Substantia nigra (tissue), 51 donors: ENCODE measurements at places on chromosomes 2 and 18.

DNA sequence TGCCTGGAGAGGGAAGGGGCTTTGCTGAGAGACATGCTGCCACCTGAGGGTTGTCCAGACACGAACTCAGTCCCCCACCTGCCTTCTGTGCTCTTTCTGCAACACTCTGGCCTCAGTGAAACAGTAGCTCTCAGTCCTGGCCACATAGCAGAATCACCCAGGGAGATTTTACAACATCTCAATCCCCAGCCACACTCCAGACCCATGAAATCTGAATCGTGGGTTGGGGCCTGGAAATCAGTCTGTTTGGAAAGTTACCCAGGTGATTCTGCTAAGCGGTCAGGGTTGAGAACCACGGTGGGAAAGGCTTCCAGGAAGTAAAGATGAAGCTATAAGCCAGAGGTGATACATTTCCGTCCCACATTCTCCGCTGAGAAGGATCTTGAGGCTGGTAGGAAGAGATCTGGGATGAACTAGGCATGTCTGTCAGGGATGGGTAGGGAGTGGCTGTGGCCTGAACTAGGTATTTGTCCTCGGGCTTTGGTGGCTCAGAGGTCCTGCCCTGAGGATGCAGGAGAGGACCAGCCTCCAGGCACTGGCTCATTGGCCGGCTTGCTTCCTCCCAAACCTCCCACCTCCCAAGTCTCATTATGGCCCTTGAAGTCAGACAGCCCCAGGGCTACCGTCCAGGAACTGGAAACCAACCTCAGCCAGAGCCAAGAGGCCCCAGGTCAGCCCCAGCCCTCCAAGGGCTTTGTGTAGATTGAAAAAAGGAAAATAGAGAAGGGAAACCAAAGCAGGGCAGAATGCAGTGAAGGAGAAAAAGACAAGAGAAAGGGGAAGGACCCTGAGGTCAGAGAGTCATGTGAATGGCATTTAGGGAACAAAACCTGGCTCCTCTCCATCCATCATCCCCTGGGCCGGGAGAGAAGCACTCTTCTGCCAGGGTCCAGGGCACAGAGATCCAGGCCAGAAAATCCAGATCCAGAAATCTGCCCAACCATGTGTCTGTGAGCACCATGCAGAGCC, 119.6 kb downstream of the ZFP36L2 start:
- DNase-seq = peak; percentile 58

GRCh38 chr2:238506371-238507068, 79.8 kb downstream of the ASB1 start:
- no peak for DNase-seq

GRCh38 chr2:118609138-118609537, 238.3 kb downstream of the EN1 start:
- no peak for DNase-seq

DNA sequence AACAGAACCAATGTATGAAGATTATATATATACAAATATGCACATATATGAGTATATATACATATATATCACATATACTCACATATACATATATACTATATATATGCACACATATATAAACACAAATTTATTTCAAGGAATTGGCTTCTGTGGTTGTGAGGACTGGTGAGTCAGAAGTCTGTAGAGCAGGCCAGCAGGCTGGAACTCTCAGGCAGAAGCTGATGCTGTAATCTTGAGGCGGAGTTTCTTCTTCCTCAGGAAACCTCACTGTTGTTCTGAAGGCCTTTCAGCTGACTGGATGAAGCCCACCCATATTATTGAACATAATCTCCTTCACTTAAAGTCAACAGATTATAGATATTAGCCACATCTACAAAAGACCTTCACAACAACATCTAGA, 143.9 kb upstream of the CREB1 start:
- no peak for DNase-seq

DNA sequence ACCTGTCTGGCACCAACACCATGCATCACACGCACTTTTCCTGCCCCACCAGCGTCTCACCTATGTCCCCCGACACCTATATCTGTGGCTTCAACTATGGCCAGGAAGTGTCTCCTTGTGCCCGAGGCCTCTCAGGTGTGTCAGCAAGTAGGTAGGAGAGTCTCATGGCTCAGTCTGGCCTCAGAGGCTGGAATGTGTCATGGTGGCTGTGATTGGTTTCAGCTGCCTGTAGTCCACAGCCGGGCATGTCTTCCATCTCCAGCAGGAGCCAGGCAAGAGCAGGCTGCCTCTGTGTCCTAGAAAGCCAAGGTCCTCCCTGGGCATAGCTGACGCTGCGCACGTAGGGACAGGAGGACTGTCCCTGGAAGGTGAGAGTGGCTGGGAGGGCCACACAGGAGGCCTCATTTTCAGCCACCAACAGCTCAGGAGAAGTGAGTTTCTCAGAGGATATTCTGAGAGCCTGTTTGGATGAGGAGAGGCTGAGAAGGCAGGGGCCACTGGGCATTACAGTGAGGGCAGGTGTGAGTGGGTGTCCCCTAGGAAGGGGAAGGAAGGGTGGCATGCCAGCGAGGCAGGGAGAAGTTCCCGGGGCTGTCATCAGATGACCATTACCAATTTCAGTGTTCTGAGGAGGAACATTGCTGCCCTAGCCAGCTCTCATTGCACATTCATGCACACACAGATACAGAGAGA, 47.2 kb downstream of the SDC1 start:
- no peak for DNase-seq

DNA sequence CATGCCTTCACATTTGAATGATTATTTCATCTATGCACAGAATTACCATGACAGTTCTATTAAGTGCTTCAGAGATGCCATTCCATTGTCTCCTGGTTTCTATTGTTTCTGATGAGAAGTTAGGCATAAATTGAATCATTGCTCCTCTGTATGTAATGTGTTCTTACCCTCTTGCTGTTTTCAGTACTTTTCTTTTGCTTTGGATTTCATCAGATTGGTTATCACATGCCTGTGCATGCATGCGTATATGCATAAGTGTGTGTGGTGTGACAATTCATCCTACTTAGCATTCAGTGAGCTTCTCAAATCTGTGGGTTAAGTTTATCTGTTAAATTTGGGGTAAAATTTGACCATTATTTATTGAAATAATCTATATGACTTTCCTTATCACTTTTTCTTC, 263.3 kb upstream of the RND3 start:
- no peak for DNase-seq

- DNase-seq = no peak
Observed at GRCh38 chr2:119517433-119517832, 6.8 kb downstream of the SCTR start.

DNA sequence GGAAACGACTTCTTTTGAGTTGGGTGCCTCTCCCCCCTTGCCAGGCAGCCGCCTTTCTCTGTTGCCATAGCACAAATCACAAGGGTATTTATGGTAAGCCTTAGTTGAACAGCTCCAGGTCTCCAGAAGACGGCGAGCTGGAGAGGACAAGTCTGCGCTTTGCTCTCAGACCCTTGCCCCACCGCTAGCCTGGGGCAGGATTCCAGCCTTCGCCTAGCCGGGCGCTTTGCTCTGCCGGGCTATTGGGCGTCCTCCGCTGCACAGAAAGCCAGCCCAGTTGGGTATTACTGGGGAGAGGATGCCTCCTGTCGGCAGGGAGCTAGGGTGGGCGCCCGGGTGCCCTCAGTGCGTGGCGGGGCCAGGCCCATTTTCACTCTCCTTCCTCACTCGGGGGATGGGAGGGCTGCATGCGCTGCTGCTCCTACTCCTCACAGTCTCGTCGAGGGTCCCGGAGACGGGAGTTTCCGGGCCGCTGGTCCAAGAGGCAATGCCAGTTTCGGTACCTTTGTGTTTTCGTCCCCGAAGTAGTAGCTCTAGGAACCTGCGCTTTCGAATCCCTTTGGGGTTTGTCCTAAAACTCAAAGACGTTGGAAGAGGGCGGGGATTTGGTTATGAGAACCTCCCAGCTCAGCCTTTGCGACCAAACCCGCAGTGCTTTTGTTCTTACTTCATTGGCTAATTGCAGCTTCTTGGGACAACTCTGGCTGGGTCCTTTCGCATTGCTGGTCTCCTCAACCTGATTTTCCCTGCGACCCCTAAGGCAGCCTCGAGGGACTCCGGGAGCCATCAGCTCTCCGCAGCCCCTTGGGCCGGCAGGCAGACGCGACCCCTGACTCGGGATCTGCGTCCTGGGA, 3.6 kb upstream of the DLX2 start:
- DNase-seq = no peak

DNA sequence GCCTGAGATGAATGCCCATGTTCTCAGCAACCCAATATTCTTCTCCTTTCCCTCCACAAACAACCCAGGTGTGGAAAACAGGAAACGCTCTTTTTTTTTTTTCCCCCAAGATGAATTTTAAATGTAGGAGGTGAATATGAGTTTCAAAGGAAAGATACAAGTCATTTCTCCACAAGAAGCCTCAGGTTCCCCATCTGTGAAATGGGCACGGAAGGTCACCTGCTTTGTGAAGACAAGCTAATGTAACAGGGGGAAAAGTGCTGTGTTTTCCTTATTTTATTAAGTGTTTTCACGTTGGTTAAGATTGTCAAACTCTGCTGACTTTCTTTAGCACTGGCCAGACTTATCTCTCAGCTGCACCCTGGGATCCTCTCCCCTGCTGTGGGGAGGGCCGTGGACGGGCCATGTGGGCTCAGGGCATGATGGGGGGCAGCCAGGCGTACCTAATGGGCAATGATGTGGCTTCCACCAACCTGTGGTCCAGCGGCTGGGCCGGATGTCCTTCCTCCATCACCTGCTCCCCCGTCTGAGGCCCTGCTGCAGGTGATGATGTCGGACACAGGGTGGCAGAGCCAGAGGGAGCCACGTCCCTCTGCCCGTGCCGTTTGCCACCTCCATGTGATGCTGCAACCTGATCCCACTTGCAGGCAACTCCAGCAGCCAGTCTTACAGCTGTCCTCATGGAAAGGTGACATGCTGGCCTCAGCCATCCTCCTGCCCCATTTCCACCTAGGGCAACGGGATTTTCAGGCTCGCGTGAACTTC, 130.0 kb upstream of the PXDN start:
- DNase-seq = no peak

- DNase-seq = no peak
Observed at GRCh38 chr2:74747411-74748080, 86.4 kb upstream of the HK2 start.

- DNase-seq = no peak
Observed at GRCh38 chr2:181805228-181806038, 86.1 kb upstream of the ITPRID2 start.

DNA sequence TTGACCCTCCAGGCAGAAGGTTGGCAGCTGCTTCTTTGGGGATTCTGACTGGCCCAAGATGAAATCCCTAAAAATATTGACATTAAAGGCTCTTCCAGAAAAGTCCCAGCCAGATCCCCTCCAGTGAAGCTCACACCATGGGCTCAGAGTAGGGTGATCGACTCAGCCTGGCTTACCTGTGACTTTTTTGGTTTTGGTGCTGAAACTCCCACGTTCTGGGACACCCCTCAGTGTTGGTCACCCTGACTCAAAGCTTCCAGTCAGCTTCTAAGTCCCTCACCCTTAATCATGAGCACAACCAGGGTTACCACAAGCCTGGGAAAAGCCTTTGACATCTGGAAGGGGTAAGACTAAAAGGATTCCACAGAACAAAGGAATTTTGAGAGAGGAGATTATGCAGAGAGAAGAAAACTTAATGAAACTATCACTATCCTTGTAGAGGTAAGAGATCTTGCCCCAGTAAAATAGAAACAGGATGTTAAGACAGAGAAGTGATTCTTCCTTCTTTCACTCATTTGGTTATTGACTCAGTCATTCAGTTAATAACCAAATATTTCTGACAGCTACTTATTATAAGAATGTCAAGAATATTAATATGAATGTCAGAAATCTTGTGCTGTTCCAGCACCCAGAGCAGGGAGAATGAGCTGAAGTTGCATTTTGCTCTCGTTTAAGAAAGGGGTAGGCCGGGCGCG, 66.8 kb upstream of the SEC11C start:
- no peak for DNase-seq

DNA sequence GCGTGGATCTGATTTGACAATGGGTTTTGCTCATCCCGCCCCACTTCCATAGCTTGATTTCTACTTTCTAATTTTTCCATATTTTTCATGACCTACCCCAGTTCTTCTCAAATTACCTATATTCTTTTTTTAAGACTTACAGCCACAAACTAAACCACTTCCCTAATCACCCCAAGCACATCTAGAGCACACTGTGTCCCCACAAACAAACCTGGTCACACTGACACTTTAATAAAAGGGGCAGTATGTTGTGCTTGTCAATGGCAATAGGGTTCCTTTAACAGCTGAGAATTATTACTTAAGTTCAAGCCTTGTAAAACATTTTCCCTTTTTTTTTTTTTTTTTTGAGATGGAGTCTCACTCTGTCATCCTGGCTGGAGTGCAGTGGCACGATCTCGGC, 47.1 kb downstream of the MREG start:
- no peak for DNase-seq

DNA sequence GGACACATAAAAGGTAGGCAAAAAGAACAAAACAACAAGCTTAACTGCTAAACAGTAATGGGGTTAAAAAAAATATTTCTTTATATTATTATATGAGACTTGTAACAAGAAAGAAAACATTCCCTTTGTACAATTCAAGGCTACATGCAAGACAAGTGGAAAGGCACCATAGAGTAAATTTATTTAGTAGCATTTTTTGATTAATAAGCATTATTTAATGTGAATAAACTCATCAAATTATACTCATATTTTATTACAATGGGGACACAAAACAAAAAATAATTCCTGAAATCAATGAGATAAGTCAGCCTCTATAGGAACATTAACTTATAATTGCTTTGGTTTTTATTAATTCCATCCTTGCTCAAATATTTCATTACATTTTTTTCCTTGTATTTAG, 809.2 kb downstream of the ERBB4 start:
- no peak for DNase-seq

DNA sequence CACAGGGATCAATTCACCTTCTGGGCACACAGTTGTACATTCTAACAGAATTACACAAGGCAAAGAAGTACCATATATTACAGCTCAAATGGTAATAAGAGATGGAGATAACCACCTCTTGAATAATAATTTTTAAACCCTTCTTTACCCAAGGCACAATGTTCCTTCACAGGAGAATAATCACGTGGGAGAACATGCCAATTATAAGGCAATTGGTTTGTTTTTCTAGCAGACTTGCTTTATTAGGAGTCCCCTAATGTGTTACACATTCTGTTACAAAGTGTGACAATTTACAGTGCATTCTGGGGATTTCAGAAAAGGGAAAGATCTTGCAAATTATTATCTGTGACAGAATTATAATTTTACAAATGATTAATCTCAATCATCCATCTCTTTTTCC, 380.3 kb downstream of the RND3 start:
- no peak for DNase-seq

DNA sequence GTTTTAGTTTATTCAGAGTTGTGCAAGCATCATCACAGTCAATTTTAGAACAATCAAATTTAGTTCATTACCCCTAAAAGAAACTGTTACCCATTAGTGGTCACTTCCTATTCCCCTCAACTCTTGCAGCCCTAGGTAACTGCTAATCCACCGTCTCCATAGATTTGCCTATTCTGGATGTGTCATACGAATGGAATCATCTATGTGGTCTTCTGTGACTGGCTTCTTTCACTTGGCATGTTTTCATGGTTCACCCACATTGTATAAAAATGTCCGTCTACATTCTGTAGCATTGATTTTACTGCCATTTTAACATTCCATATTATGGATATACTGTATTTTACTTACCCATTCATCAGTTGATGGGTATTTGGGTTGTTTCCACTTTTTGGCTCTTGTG, 5.3 kb upstream of the CEP68 start:
- DNase-seq = no peak
